ENCODE measurements at places on chromosomes 1 and 21.

DNA sequence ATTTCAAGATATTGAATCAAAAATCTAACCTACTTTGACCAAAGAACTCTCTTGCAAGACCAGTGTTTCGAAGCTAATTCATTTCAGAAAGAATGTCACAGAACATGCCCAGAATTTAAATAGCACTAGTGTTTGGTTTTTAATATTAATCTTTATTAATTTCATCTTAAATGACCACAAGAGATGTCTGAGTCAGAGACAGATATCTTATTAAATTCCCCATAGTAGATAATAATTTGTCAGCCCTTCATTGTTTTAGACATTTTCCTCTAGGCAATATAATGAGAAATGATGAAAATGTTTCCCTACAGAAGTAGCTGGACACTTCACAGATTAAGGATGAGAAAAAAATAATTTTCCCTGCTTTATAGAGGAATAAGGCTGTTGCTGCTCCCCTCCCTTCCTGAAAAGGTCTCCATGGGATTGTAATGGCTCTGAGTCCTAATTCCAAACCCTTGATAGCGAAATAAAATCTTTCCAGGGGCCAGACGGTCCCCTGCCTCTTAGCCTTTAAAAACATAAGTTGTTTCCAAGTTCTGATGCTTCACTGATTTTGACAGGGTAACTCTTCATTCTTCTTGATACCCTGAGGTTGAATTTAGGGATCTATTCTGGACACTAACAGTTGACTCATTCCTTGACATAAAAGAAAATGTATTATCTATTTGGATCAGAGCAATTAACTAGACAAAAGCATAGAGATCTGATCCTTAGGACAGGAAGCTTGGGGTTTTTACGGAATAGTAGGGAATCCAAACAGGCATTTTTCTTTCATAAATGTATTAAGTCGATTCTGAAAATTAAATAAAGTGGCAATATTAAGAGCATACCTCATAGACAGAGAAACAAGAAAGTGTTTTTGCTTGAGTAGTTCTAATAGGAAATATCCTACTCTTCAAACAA, 820.8 kb downstream of the BRINP3 start:
- no peak for DNase-seq

DNA sequence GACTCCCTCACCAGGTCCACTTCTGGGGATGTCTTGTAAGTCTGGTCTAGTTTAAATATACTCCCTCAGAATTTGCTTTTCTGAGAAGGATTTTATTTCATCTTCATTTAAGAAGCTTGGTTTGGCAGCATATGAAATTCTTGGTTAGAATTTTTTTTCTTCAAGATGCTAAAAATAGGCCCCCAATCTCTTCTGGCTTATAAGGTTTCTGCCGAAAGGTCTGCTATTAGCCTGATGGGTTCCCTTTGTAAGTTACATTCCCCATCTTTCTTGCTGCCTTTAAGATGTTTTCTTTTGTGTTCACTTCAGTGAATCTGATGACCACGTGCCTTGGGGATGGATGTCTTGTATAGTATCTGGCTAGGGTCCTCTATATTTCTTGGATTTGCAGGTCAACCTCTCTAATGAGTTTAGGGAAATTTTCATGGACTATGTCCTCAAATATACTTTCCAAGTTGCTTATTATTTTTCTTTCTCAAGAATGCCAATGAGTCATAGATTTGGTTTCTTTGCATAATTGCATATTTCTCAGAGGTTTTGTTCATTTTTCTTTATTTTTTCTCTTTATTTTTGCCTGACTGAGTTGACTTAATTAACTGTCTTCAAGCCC, 19.4 kb downstream of the TCP10L start:
- no peak for DNase-seq

DNA sequence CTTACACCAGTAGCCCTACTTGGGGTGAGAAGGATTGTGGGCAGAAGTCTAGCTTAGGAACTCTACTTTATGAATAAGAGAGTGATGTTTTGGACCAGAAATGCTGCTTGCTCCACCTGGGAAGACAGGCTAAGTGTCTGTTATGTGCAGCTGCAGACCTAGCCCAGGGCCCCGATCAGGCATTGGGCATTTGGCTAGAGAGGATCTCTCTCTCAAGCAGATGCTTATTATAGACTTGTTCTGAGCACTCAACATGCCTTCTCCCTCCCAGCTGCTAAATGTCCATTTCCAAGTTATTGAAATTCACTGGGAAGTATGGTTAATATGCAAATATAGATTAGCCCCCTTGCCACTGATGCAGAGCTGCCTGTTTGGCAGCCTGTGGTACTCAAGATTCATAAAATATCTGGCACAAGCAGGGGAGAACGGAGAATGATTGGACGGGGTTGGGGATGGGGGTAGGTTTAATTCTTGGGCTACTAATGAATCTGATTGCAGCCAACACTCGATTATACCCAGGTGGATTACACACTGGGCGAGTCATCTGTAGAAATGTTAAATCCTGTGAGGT, 115.9 kb downstream of the KCND3 start:
- no peak for DNase-seq

DNA sequence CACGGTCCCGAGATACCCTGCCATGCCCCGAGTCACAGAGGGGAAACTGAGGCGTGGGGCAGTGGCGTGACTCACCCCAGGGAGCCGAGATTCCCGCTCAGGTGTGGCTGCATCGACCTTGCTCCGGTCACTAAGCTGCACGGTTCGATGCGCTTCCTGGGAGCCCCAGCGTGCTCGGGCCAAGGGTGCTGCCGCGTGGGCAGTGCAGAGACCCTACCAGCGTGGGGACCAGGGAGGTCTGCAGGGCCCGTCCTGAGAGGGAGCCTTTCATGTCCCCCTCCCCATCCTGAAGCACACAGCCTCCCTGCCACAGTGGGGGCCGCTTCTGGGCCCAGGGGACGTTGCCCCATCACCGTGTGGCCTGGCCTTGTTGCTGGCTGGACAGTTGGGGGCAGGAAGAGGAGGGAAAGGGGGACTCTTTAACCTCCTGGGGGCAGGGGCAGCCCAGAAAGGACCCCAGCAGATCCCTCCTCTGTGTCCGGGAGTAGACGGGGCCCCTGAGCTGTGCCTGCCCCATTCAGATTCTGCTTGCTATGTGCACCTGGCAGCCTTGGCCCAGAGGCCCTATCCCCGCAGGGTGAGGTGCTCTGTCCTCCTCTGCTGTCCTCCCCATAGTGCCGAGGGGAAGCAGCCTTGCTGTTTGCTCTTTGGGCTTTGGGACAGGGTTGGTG, 52.3 kb downstream of the COL18A1 start:
- DNase-seq, result no peak

- DNase-seq, result no peak
These were observed 15.1 kb upstream of the DNAH14 start for GRCh38 chr1:224914292-224914900.

- DNase-seq, result no peak
These were observed 244.2 kb upstream of the JUN start for GRCh38 chr1:59028048-59028447.

GRCh38 chr1:21347072-21347581, 56.9 kb upstream of the ECE1 start:
- no peak for DNase-seq

DNA sequence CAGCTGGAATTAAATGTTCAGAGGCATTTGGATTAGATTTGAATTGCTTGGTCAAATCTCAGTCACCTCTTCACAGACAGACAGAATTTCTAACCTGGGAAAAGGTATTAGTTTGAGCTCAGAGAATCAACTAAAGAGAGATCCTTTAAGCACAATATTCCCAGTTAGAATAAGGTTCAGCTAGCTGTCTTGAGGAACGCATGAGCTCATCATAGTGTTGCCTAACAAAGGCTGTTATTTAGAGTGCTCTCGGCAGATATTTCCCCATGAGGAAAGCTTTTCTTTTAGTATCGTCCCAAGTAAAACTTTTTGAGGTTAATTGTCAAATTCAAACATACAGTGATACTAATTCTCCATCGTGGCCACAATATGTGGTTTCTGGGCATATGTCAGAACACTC, 269.9 kb downstream of the HLX start:
- no peak for DNase-seq

- no peak for DNase-seq
These were observed 5.3 kb upstream of the DDX59 start for GRCh38 chr1:200674838-200675587.

GRCh38 chr1:178282949-178283367, 189.1 kb downstream of the RASAL2 start:
- DNase-seq, result peak; percentile 39

- DNase-seq, result no peak
These were observed 407 bp downstream of the WNT4 start for GRCh38 chr1:22142315-22143064.

GRCh38 chr1:240101306-240101705, 9.6 kb downstream of the FMN2 start:
- DNase-seq, result no peak

DNA sequence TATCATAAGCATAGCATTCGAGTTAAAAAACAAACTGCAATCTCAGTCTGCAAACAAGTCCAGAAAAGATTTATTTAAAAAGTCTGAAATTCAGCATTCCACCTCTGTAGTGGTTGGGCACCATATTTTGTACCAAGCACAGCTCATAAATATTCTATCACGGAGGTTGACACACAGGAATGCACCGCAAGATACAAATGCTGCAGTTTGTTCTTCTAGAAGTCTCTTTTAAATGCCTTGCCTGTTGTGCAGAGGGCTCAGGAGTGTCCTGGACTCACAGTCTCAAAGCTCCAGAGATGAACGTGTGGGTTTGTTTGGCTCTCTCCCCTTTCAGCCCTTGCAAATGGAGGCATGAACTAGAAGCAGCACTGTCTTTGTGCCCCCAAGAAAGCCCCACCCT, 212.4 kb upstream of the USP24 start:
- DNase-seq, result no peak

DNA sequence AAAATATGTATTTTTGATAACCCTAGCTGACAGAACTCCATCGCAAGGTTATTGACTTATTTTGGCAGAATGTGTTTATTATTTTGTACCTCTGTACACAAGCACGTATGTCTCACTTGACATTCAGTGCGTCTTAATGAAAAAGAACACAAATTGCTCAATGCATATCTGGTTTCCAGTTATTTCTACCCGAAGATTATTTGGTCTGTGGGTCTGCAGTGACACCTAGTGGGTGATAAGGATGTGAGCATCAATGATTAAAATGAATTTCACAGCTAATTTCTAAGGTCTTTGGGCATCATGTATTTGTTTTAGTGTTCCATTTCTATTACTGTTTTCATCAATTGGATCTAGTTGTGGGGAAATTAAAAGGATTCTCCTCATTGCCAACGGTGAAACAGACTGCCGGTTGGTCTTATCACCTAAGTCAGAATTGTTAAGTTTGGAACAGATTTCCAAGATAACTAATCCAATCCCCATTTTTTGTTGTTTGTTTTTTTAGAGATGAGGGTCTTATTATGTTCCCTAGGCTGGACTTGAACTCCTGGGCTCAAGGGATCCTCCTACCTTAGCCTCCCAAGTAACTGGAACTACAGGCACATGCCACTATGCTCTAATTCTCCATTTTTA, 13.9 kb downstream of the DDX20 start:
- peak; percentile 24 for DNase-seq

GRCh38 chr1:160935527-160936258, 18.9 kb downstream of the ITLN2 start:
- no peak for DNase-seq

GRCh38 chr1:92903765-92904164, 57.5 kb downstream of the DIPK1A start:
- DNase-seq, result no peak

- DNase-seq, result no peak
These were observed 141.2 kb downstream of the SLC44A5 start for GRCh38 chr1:75469586-75470173.

Data from SIG-M5 (cell line).